ENCODE measurements at places on chromosomes 4 and X.
A peak's percentile ranks its signal among the peaks of the same experiment; 100 is the strongest.

DNA sequence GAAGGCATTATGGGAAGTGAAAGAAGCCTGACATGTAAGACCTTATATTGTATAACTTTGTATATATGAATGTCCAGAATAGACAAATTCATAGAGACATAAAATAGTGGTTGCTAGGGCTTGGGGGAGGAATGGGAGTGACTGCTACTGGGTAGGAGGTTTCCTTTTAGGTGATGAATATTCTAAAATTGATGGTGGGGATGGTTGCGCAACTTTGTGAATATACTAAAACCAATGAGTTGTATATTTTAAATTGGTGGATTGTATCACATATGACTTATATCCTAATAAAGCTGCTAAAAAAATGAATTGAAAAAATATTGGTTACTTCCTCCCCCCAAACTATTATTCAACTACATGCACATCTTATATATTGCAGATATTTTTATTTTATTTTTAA, 70.0 kb downstream of the UCHL1 start:
- DNase-seq: no peak

- no peak for DNase-seq
Observed at GRCh38 chr4:87257523-87257922, 37.1 kb upstream of the KLHL8 start.

DNA sequence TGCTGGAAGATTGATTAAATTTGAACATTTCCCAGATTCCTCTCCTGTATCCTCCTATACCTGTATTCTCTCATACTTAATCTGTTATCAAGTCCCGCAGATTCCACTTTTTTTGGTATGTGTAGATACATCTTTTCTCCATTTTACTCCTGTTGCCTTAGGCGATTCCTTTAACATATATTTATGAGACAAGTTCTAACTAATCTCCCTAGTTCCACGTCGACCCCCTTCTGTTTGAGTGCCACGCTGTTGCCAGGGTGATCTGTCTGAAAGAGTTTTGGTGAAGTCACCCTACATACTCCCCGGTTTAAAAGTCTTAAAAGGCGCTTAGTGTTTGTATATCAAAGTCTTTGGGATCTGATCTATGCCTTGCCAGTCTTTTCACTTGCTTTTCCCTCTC, 2.4 kb downstream of the HNRNPH2 start:
- DNase-seq: no peak

- DNase-seq: no peak
Observed at GRCh38 chrX:132594129-132594528, 105.3 kb upstream of the MBNL3 start.

DNA sequence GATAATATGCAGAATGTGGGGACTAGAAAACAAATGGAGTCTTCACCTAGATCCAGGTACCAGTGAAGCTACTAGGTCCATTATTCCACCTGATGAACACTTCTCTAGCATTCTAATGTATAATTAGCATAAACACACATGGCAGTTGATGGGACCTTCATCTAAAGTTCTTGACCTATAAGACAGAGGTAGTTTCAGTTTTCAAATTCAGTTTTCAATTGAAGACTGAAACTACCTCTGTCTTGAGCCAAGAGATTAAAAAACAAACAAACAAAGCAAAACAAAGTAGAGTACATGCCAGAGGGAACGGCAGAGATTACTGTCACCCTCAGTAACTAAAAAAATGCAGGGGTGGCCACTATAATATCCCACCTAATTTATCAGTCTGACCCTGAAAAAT, 199.9 kb upstream of the NEIL3 start:
- DNase-seq: no peak

DNA sequence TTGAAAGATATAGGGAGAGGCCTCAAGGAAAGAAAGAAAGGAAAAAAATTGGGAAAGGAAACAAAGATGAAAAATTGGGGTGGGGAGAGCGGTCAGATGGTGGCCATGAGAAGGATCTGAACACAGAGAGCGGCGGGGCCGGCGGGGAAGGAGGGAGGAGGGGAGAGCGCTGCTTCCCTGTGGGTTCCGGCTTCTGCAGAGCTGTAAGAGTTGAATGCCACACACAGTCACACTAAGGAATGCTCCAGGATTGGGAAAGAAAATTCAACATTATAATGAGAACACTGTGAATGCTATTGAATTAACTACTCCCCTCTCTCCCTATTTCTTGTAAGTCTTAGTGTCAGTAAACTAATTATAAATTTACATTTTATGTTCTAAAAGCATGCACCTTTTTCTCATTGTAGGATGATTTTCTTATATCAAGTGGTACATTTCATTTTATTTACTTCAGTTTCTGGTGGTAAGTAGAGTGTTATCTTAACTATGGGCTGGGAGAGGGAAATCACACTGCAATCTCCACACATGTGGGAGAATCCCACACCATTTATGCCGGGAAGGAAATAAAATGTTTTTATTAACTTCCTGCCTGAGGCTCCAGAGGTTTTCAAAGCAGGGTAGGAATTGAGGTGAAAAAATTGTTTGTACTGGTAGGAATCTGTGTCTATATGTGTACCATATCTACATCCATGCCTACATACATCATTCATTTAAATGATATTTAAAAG, 904 bp downstream of the F11 start:
- DNase-seq: no peak

GRCh38 chr4:81722290-81722851, 250.7 kb upstream of the RASGEF1B start:
- DNase-seq: peak; percentile 84

DNA sequence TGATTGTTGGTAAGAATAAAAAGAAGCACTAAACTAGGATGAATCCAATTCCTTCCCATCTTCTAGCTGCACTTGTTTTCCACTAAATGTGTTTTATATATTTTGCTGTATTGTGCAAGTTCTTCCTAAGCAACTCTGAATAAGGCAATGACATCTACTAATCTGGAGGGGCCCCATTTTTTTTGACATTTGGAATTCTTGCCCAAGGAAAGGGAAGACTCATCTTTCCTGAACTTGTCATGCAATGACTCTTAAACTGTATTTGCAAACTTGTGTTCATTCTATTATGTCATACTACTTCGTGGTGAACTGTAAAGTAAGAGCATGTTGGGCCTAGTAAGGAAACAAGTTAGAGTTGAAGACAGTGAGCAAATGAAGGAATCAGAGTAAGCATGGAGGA, 45.9 kb downstream of the FREM3 start:
- DNase-seq: no peak

GRCh38 chrX:136347706-136348105, 46.9 kb downstream of the ADGRG4 start:
- no peak for DNase-seq

DNA sequence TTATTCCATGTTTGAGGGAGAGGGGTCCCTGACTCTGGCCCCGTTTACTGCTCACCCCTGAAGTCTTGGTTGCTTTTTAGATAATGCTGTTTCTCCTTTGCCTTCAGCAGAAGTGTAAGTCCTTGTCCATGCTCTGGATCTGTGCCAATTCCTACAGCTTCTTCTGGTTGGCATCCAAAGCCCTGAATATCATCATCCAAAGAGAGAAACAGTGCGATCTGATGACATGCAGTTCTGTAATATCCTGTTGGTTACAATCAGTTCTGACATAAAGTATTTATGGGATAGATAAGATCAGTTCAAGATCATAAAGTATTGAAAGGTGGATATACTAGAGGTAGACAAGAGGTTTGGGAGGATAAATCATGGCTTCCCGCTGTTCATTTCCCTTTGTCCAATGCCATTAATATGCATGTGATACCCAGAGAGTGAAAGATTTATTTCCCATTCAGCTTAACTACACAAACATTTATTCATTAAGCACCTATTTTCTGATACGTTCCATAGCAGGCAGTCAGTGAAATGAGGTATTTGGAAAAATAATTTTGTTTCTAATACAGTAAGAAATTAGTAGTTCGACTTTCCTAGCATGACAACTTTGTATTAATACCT, 53.2 kb upstream of the TMEM150C start:
- DNase-seq: no peak

DNA sequence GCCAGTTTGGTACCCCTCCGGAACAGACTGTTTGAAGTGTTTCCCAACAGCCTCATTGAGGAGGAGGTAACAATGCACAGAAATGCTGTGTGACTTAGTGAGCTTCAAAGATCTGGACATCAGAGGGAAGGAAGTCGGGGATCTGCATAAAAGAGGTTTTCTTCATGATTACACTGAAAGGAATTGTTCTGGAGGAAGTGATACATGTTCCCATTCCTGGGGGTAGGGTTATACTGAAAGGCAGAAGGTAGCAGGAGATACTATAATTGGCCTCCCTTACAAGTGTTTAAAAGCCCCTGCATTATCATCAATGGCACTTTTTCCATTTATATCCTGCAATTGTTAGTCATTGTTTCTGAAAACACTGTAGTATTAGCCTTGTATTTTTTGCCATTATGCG, 94.0 kb upstream of the DKK2 start:
- no peak for DNase-seq

GRCh38 chr4:154406018-154406795, 85.4 kb downstream of the DCHS2 start:
- no peak for DNase-seq

GRCh38 chr4:184171011-184171410, 46.7 kb downstream of the ENPP6 start:
- DNase-seq: no peak

DNA sequence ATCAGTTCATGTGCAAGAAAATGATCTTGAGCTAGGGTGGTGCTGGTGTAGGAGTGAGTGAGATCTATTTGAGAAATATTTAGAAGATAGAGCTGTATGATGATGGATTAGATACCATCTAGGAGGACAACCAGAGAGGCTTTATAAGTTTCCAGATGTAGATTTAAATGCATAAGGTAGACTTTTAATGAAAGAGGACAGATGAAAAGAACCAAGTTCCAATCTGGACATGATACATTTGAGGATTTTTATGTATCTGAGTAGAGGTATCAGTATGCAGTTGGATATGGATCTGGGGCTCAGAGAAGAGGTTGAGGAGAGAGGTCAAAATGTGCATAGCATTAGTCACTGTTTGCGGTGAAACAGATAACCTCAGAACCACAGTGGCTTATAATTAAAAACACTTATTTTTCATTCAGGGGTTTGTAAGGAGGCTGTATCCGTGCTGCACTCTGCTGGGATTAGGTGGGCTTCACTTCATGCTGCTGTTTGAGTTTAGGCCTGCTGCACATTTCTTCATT, 348.7 kb downstream of the BMPR1B start:
- no peak for DNase-seq

DNA sequence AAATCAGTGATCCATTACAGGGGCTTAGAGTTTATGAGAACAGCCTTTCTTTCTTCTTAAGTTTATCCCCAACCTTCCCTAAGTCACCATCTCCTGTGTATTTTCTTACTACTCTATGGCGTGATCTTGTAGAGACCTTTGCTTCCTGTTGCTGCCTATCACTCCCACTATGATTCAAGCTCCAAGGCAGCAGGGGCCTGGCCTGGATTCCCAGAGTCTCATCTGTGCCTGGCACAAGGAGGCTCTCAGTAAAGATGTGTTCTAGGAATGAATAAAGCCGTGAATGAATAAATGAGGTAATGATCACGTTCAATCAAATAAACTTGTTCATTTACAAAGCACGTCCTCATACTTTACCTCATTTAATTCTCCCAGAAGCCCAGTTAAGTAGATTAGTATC, 45.4 kb downstream of the CC2D2A start:
- no peak for DNase-seq

GRCh38 chr4:76301068-76301774, 5.3 kb upstream of the STBD1 start:
- no peak for DNase-seq

DNA sequence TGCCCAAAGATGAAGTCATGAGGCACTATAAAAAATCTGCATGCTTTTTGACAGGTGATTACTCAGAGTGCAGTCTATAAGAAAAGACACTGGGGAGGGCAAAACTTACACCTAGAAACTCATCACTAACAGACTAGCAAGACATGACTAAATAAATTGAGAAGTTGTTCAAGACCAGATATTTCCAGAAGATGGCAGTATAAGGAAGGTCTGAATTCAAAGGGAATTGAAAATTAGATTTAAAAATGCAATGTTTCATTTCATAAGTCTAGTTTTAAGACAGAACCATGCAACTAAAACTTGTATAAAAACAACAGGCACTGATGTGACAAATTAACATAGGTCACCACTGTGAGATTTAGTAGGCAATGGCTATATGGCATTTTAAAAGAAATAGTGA, 232.5 kb upstream of the POF1B start:
- DNase-seq: no peak

DNA sequence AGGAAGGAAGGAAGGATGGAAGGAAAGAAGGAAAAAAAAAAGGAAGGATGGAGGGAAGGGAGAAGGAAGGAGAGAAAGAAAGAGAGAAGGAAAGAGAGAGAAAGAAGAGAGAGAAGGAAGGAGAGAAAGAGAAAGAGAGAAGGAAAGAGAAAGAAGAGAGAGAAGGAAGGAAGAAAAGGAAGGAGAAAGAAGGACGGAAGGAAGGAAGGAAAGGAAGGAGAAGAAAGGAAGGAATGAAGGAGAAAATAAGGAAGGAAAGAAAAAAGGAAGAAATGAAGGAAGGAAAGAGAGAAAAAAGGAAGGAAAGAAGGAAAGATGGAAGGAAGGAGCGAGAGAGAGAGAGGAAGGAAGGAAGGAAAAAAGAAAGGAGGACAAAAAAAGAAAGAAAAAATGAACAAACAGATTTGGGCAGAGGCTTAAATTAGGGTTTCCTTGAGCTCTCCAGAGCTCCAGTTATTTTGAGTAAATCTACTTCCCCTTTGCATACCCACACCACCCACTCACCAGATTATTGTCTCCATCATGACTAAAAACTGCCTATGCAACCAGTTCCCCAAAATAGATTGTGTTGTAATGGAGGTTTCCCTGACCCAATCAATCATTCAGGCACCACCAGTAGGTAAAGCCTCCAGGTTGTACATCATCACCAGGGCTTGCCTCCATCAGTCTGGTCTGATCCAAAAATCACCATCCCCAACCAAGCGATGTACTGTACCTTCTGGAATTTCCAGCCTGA, 1722.9 kb upstream of the PCDH10 start:
- no peak for DNase-seq

- DNase-seq: no peak
Observed at GRCh38 chr4:121226362-121226761, 62.2 kb upstream of the TNIP3 start.

- peak; percentile 27 for DNase-seq
Observed at GRCh38 chrX:69424161-69424560, 80.0 kb upstream of the NALF2 start.

DNA sequence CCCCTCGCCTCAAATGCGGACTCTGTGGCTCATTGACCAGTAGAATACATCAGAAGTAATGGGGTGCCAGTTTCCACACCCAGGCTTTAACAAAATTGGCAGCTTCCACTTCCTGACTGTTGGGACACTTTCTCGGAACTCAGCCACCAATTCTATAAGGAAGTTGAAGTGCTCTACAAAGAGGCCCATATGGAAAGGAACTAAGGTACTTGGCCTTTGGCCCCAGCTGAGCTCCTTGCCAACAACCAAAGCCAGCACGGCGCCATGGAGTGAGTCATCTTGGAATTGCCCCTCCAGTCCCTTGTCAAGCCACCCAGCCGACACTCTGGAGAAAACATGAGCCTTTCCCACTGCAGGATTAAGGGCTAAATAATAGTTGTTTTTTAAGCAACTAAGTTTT, 262.2 kb upstream of the INTU start:
- DNase-seq: no peak

- DNase-seq: no peak
Observed at GRCh38 chrX:46500054-46500453, 45.2 kb downstream of the ZNF674 start.

Data from D341Med (cell line).